ENCODE measurements at places on chromosomes 2 and 18. TPM values are rescaled to one million over a fixed set of nuclear protein-coding genes. Genes with fewer than 3 reads are reported as not detected.
A peak's percentile ranks its signal among the peaks of the same experiment; 100 is the strongest.

DNA sequence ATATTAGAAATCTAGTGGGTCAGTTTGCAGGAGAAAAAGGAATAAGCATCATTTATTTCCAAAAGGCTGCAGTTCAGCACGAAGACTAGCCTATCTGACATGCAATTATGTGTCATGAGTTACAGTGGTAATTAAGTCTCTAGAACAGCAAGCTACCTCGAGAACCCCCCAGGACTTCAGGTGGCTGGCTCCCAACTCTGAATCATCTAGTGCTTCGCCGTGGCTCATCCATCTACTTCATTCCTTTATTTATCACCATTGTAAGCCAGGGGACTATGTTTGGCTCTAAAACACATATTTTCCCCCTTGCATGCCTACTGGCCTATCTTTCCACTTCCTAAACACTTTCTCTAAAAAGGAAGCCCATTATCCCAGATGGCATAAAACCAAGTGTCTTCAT, 121.6 kb downstream of the TXNL1 start:
- no peaks in the 10 kb centered on the region for H3K4me1 ChIP-seq
- no peak overlapping the region for H3K27ac ChIP-seq
- H3K4me3 ChIP-seq, result no peak overlapping the region

DNA sequence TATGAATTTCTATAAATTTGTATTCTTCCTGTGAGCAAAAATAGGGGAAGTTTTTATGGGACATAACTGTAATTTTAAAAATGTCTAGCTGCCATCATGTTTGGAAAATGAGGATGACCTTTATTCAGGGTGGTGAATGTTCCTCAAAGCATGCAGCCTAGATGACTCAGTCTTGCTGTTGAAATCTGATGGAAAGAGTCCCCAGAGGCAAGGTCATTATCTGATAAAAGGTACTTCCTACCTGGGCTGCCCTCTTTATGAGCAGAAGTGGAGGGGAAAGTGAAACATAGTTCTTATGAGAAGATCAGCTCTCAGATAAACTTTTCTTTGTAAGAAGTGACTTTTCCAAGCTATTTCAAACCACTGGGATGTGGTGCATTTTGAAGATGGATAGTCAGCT, 1144.7 kb upstream of the PIK3C3 start:
- H3K4me3 ChIP-seq, result no peak overlapping the region
- no peak overlapping the region for H3K27ac ChIP-seq
- no peaks in the 10 kb centered on the region for H3K27me3 ChIP-seq
- no peak for DNase-seq
- no peaks in the 10 kb centered on the region for H3K36me3 ChIP-seq

GRCh38 chr2:96225016-96225533, 16.4 kb upstream of the STARD7 start:
- no peaks in the 10 kb centered on the region for H3K4me1 ChIP-seq
- no peak for DNase-seq
- H3K4me3 ChIP-seq, result no peak overlapping the region
- no peaks in the 10 kb centered on the region for H3K27me3 ChIP-seq
- H3K36me3 ChIP-seq, result no peaks in the 10 kb centered on the region

DNA sequence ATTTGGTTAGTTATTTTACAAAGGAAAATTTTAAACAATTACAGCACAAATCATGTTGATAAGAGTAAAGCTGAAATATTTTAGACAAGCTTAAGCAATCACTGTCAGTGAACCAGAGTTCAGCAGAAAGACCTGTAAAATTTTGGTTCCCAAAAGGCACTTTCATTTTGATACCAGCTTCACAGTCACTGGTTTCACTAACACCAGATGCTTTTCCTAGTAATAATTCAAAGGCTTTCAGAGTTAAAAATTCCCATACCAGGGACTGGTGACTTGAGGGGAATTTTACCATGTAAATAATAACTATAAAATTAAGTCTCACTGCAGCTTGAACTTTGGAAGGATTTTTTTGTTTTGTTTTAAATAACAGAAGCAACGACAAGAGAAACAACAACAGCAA, 102.3 kb upstream of the CD302 start:
- H3K36me3 ChIP-seq, result peaks cover 33% of the 10 kb centered on the region
- no peak for DNase-seq
- H3K27me3 ChIP-seq, result no peaks in the 10 kb centered on the region
- no peak overlapping the region for H3K4me3 ChIP-seq
- no peak overlapping the region for H3K27ac ChIP-seq
- peaks cover 37% of the 10 kb centered on the region for H3K4me1 ChIP-seq

The SCN3A gene
- total RNA-seq, result 1.3 TPM

- H3K36me3 ChIP-seq, result peaks cover 48% of the 10 kb centered on the region
- H3K27ac ChIP-seq, result peak overlapping the region; percentile 88
- peaks cover 39% of the 10 kb centered on the region for H3K4me1 ChIP-seq
- H3K4me3 ChIP-seq, result peak overlapping the region; percentile 86
- no peaks in the 10 kb centered on the region for H3K27me3 ChIP-seq
Observed at GRCh38 chr2:180980943-180981911, 822 bp downstream of the UBE2E3 start.

GRCh38 chr2:199471443-199472057, 13.8 kb upstream of the SATB2 start:
- H3K36me3 ChIP-seq, result no peaks in the 10 kb centered on the region
- H3K4me3 ChIP-seq, result no peak overlapping the region
- DNase-seq, result peak; percentile 51
- H3K27ac ChIP-seq, result no peak overlapping the region
- peaks cover 21% of the 10 kb centered on the region for H3K27me3 ChIP-seq

The REG3G gene
- total RNA-seq, result not detected

DNA sequence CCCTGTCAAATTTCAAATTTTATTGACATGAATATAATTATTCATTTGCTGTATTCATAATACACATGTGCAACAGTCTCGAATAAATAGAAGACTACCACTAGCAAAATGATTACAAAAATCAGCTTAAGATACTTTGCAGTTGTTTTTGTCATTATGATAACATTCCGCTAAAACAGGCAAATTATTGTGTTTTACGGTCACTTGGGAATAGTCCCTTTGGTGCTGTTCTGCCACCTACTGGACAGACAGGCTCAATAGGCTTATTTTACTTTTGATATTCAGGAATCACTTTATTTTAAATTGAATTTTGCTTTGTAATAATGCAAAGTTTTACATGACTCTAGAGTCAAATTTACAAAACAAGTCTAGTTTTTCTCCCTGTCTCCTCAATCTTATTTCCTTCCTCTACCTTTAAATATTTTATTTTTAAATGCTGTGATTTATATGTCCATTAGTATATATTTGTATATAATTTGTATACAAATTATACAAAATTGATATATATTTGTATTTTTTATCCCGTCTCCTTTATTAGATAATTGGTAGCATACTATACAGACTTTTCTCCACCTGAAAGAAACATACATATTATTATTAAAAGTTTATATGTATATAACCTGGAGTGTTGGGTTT, 456.3 kb downstream of the DLGAP1 start:
- no peak overlapping the region for H3K4me3 ChIP-seq
- DNase-seq, result peak; percentile 43
- H3K36me3 ChIP-seq, result no peaks in the 10 kb centered on the region
- H3K27me3 ChIP-seq, result no peaks in the 10 kb centered on the region
- H3K4me1 ChIP-seq, result no peaks in the 10 kb centered on the region

DNA sequence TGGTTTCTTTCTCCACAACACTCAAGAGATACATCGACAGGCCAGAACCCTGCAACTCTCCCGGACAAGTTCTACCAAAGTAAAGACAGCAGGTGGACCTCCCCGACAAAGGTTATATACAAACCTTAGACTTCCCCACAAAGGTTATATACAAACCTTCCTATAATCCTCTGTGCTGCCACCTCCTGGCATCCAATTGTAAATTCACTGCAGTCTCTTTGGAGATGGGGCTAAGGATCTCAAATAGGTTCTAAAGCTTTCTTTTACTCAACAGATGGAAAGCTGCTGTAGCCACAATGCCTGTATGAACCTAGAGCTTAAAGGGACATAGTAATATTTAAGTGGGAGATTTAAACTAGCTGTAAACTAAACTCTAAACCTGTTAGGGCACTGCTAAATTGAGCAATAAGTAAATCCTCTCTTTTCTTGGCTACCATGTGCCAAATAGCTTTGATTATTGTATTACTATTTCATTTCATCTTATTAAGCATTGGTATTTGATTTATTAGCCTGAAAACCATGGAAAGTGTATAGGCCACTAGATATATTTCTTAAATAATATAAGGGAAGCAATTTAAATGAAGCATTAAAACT, 9.8 kb upstream of the MREG start:
- H3K4me3 ChIP-seq, result no peak overlapping the region
- H3K4me1 ChIP-seq, result peaks cover 13% of the 10 kb centered on the region
- H3K27me3 ChIP-seq, result no peaks in the 10 kb centered on the region
- peaks cover 12% of the 10 kb centered on the region for H3K36me3 ChIP-seq

The CTNNA2 gene
- total RNA-seq, result not detected

GRCh38 chr2:211181626-211182025, 625.2 kb downstream of the CPS1 start:
- peaks cover 28% of the 10 kb centered on the region for H3K4me1 ChIP-seq
- DNase-seq, result no peak
- no peaks in the 10 kb centered on the region for H3K36me3 ChIP-seq

- peaks cover 43% of the 10 kb centered on the region for H3K36me3 ChIP-seq
- no peaks in the 10 kb centered on the region for H3K27me3 ChIP-seq
- peaks cover 52% of the 10 kb centered on the region for H3K4me1 ChIP-seq
Observed at GRCh38 chr2:53969285-53969967, 1.4 kb downstream of the PSME4 start.

The DOK6 gene
- not detected for total RNA-seq

DNA sequence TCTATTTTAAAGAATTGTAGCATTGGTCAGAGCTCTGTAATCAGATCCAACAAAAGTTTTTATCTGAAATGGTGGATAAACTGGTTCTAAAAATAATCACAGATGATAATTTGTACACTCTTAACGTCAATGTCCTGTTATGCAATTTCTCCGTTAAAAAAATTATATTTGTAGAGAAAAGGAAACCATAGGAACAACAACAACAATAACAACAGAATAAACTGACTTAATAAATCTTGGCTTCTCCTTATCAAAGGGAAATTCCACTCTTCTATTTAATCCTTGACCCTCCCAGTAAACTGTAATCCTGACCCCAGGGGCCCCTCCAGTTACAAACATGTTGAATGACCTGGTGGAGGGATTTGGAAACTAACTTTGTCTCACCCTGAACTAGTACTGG, 78.6 kb upstream of the ZFP36L2 start:
- DNase-seq, result no peak
- no peak overlapping the region for H3K27ac ChIP-seq
- peaks cover 5% of the 10 kb centered on the region for H3K36me3 ChIP-seq
- H3K4me3 ChIP-seq, result no peak overlapping the region
- no peaks in the 10 kb centered on the region for H3K27me3 ChIP-seq

Data from Calu3 (cell line).